Glutamatergic neuron (in vitro differentiated cells): ENCODE measurements at places on chromosomes 13 and 19.

- DNase-seq: peak; percentile 19
Observed at GRCh38 chr13:96994017-96994857, at the start of gene OXGR1. Gene OXGR1 (minus strand): TSS chr13:96994476. CDS start chr13:96987759, 6,717 bp downstream.

DNA sequence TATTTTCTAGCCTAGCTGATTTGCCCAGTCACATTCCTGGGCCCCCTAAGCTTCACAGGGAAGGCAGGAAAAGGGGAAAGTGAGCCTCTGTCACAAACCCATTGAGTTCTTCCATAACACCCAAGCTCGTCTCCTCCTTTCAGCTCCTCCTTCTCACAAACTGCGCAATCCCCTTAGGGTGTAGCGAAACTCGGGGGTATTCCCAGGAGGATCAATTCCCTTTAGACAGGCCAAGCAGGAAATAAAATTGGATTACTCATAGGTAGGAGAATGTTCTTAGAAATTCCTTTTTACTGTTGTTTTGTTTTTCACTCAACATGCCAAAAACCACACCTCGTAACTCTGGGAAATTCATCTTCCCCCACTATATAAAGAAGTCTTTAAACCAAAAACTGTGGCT is 139.3 kb downstream of the IRS2 start:
- no peak for DNase-seq

DNA sequence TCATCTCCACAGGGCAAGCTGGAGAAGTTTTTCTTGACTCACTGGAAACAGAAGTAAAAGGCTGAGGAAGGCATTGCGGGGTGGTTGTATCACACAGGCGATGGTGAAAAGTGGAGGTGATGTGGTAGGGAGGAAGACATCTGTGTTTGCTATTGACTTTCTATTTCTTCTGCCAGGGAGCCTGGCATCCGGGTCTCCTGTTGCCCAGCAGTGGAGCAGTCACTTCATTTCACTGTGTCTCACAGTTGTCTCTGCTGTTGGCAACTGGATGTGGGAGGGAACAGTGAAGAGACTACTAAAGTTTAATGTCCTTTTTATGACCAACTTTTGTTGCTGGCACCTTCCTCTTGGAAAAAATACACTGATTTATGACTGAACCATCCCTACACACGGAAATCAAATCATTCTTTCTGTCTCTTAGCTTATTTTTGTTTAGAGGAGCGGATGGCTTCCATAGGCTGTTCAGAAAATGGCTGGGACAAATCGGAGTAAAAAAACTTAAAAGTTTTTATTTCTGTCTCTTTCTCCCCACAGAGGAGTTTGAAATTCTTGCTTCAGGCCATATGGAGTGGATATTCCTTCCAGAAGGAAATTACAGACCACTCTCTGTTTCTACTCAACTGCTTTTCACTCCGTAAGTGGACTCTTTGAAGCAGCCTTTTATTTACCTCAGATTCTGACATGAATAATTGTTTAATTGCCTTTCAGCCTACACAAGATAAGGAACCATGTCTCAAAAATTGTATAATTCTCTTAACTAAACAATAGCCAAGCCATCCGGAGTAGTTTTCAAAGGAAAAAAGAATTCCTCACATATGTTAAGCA is 23.8 kb upstream of the MEDAG start:
- no peak for DNase-seq

DNA sequence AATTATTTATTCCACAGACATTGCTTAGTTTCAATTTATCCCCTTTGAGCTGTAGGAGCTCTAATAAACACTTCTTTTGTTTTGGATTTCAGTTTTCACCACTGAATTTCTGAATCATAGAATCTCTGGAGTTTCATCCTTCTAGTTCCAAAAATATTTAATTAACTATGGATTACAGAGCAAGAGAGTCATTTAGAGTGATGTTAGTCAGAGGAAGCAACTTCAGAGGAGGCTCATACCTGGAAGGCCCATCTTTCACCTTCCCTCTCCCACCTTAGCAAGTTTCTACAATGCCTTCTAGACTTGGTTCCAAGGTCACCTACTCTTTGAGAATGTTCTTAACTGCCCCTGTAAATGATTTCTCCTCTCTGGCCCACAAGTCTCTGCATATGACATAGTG is 353.2 kb downstream of the SPRY2 start:
- no peak for DNase-seq

GRCh38 chr19:46745521-46746280 is at the start of gene FKRP:
Gene FKRP (plus strand): TSS chr19:46746057. CDS start chr19:46755451, 9,394 bp downstream.
- DNase-seq: peak; percentile 64

DNA sequence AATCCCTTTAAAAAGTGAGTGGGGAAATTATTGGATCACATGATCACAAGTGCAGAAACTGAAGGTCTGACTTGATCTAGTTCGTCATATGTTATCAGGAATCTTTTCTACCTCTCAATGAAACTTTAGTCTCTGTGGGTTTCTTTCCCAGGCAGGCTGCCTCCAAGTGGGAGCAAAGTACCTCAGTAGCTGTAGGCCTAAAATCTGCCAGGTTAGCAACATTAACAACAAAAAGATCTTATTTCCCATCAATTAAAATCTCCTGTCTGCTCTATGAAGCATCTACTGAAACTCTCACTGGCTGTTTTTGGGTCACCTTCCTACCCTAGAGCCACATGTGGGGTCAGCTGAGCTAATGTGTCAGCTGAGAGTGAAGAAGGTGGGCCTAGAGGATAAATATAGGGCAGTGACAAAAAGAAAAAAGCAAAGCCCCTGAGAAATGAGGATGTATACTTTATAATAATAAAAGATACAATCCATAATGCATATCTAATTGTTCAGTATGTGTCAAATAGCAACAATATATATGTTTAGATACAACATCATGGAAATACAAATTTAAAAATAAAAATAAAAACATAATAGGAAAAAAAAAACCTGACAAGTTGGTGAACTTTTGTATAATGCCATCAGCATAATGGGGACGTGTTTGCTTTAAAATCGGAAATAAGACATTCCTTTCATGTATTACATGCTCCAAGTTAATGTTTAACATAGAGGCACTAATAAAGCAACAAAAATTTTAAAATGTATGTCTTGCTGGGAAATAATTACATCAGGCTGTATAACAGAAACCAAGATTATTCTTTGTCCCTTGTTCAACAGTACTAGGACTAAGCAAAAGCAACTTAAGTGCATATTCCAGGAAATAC is 141.1 kb downstream of the GPC5 start:
- no peak for DNase-seq

- DNase-seq: no peak
Observed at GRCh38 chr13:99665711-99666110, 164.4 kb downstream of the TM9SF2 start.

- no peak for DNase-seq
Observed at GRCh38 chr19:16442386-16443276, 29.1 kb downstream of the EPS15L1 start.

DNA sequence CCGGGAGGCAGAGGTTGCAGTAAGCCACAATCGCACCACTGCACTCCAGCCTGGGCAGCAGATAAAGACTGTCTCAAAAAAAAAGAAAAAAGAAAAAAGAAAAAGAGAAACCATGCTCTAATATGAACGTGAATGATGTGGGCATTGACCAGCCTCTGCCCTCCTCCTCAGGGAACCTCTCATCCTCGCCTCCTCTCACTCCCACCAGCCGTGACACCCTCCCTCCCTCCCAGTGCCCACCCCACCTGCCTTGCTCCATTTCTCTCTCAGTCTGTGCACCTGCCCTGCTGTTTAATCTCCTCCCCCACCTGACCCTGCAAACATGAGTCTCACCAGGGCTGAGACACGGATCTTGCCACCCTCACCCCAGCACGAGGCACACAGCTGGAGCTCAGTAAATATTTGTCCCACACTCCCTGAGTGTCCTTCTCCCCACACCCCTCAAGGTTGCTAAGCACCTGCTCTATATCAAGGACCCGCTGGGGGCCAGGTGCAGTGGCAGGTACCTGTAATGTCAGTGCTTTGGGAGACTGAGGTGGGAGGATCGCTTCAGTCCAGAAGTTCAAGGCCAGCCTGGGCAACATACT is 7.5 kb upstream of the BCAT2 start:
- no peak for DNase-seq

GRCh38 chr19:29503785-29504184 is 22.0 kb upstream of the VSTM2B start:
- no peak for DNase-seq

GRCh38 chr13:112014857-112015256 is 52.1 kb upstream of the SOX1 start:
- no peak for DNase-seq
